Mesenteric fat pad (tissue), 1 donor: ENCODE measurements at places on chromosomes 11 and 22. TPM values are rescaled to one million over a fixed set of nuclear protein-coding genes. Genes with fewer than 3 reads are reported as not detected.

Gene SOX6
- total RNA-seq: 4.5 TPM

Gene ANO5
- total RNA-seq: 1.2 TPM

Gene FOSL1
- total RNA-seq: 58.3 TPM

DNA sequence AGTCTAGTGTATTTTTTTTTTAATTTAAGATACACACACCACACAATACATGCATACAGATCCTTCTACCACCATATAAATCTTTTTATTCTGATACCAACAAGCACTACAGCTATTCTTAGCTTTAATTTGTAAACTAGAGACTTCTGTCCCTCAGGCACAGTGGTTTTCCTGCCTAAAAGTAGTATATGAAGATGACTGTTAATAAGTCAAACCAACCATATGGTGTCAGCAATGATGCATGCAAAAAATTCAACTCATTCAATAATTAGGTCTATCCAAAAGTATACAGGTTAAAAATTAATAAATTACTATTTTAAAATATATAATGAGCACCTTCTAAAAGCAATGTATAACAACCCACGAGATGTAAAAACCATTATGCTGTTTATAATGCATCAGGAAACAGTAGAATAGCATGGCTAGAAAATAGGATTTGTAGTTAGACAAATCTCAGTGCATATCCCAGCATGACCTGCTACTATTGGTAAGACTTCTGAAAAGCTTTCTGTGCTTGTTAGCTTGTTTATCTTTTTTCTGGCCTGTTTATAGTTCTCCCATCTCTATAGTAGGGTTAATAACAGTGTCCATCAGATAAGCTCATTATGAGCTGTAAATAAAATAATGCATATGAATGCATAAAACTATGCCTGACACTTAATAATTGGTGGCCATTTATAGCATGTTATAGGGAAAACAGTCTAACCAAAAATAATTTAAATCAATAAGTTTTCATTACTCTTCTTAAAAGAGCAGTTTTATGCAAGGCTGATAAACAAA, 10.2 kb downstream of the RAB38 start:
- no peak for DNase-seq

DNA sequence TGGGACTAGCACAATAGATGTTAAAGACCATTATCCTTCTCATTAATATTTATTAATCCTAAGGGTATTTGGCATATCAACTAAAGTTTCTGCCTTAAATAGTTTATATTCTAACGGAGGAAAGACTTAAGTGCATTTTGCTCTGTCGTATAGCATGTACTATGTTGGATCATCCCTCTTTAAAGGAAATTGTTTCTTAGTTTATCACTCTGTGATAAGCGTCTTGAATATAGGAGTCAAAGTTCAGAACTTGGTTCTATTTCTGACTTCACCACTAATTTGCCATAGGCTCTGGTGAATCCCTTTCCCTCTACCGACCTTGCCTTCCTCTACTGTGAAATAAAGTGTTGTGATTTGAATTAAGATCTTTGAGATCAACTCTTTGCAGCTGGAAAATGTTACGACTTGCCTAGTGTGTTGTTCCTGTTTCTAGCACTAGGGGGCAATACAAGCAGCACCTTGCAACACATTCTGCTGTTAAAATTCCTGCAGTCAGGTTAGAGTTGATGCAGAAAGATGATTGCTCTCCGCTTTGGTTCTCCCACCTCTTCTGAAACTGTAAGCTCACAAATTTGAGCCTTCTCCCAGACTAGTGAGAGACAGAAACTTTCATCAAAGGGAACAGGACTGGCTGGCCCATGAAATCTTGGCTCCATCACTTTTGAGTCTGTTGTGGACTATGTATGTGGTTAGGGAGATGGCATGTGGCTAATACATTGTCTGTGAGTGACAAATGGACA, 27.8 kb upstream of the ZNRF3 start:
- DNase-seq: no peak
